ENCODE measurements at places on chromosomes 3 and 15. TPM values are rescaled to one million over a fixed set of nuclear protein-coding genes. Genes with fewer than 3 reads are reported as not detected.
A peak's percentile ranks its signal among the peaks of the same experiment; 100 is the strongest.

DNA sequence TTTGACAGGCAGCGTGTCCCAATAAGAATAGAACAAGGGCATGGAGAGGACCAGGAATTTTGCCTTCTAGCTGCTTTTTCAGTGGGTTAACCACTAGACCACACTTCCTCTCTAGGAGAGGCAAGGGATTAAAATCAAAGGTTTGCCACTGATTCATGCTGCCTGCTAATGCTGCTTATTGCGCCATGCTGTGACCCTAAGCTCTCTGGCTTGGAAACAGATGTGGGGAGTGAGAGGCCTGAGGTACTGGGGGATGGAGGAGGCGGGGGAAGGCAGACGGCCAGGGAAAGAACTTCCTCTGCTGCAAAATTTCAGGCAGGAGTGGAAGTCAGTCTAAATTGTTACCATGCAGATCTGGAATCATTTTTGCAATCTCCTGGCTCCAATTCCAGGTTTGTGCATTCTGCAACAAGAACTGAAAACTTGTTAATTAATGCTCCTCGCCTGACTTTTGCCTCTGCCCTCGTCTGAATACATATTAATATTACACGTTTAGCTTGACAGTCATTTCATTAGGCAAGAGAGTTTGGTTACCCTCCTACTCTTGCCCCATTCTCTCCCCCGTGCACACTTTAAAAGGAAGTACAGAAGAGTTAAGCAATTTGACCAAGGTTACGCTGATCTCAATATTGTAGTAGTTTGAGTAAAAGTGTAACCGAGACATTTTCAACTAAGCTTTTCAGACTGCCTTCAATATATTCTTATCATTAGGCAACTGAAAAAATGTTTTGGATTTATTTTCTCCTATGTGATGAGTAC lies 121.7 kb upstream of the SPRED1 start:
- peak; percentile 93 for DNase-seq

- DNase-seq, result no peak
Observed at GRCh38 chr3:67381667-67382272, 272.6 kb downstream of the SUCLG2 start.

DNA sequence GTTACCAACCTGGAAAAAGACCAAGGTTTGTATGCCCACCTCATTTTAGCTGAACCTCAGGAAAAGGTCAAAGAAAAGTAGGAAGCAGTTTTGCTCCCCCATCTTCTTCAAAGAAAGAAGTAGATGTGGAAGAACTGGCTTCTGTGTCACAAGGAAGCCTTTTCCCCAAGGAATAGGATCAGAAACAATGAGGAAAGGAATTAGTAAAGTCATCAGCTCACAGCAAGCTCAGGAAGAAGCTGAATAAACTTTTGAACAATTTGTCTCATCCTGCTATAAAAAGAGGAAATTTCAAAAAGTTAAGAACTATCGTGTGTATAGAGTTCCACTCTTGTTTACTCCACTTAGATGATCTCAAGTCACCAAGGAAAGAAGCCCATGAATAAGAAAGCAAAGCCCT lies 174.2 kb downstream of the PDE8A start:
- DNase-seq, result no peak

GRCh38 chr15:67138891-67139855 lies 73.8 kb downstream of the SMAD3 start:
- no peak for DNase-seq

DNA sequence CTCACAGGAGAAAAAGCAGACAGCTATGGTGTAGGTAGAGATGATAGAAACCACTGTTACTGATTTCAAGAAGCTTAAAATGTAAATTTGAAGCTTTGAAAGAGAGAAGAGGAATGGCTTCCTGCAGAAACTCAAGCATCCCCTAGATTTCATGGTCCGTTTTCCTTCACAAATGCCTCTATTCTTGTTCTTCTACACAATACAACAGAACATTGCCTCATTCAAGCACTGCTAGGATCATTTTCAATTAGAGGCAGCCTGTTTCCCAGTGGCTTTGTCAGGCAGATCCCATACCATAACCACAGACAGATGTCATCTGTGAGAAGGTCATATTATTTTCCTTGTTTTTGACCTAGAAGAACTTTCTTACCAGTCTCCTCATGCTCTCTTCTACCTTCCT lies 77.9 kb upstream of the SPRED1 start:
- DNase-seq, result no peak

DNA sequence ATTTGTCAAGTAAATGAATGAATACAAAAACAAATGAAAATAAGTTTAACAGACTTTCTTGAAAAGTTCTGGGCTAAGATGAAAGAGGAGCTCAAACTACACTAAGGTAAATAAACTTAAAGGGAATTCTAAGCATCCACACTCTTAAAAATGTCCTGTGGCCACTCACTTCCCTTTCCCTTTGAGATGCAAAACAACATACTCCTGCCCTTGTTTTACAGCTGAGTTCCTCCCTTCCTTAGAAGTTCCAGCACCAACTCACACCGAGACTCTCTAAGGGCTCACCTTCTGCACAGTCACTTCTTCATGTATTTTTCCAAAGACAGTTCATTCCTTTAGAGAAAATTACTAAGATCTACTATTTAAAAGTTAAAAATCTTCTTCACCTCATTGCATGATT lies 123.3 kb upstream of the CMC1 start:
- no peak for DNase-seq

GRCh38 chr3:188950832-188951489 lies 220.8 kb upstream of the TPRG1 start:
- DNase-seq, result no peak

- DNase-seq, result no peak
Observed at GRCh38 chr3:50401978-50402595, 42.8 kb upstream of the TMEM115 start.

DNA sequence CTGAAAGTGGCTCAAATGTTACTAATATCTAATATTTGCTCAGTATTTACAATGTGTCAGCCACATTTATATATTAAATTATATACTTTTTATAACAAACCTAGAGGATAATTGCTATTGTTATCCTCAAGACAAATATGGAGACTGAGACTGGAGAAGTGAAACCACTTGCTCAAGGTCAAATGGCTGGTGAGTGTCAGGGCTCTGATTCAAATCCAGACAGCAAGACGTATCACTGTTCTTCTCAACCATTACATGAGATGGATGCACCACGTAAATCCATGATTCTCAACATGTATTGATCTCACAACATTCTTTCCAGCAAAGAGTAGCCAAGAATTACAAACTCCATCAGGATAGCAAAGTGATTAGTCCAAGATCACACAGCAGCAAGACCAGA lies 53.8 kb upstream of the CPB1 start:
- no peak for DNase-seq

GRCh38 chr15:45630917-45631691 lies 3.7 kb upstream of the SQOR start:
- peak; percentile 69 for DNase-seq

- no peak for DNase-seq
Observed at GRCh38 chr15:48654801-48655200, 9.3 kb upstream of the FBN1 start.

GRCh38 chr15:70560617-70561328 lies 202.6 kb downstream of the UACA start:
- no peak for DNase-seq

DNA sequence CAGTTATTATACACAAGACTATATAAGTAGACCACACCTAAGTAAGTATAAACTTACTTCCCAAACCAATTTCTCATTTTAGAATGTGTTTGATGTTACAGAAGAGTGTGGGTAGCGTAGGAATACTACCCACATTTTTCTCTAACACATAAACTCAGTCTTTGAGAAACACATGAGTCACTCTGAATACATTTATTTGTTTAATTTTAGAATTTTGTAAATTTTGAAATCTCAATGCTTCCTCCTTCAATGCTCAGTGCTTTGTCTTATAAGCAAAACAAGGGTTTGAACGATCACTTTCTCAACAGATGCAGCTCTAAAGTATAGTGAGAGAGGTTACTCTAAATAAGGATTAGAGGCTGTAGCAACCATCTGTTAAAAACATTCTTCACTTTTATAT lies 700.8 kb downstream of the SI start:
- no peak for DNase-seq

DNA sequence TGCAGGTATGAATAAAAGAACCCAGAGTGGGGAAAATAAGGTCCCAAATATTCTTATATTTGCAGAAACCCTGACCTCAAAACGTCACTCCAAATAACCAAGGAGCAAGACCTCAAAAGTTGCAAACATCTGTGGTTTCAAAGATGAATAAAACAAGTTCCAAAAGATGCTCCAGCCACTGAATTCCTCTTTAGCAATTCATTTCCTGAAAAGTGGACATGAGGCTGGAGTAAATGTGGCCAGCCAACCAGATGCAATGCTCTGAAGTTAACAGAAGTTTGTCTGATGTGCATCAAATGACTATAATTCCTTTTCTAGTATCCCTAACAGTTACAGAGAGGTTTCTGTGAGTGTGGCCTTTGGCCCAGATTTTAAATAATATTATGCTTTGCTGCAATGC lies 71.2 kb upstream of the WNT5A start:
- DNase-seq, result no peak

DNA sequence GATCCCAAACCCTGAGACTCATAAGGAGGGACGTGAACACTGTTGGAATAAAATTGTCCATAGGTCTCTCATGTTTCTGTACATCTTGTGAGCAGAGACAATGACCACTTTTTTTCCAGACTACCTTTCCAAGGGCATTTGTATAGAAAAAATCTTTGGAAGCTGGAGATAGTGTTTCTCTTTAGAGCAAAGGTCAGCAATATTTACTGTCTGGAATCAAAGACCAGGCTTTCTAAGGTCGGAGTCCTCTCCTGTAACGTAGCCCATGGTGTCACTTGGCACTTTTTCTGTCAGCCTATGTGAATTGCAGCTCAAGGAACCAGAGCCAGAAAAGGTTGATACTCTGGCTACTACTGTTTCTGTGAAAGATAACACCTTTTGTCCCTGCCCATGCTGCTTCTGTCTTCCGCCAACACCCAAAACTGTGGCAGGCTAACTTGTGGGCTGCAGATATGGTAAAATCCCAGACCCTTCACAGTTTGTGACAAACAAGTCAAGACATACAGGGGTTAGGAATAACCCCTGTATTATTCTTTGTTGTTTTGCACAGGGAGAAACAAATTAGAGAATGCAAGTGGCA lies 578.3 kb downstream of the GRM7 start:
- no peak for DNase-seq

GRCh38 chr3:170132335-170132734 lies 49.2 kb downstream of the PHC3 start:
- DNase-seq, result no peak

- DNase-seq, result no peak
Observed at GRCh38 chr15:68699124-68699880, 120.5 kb downstream of the CORO2B start.

DNA sequence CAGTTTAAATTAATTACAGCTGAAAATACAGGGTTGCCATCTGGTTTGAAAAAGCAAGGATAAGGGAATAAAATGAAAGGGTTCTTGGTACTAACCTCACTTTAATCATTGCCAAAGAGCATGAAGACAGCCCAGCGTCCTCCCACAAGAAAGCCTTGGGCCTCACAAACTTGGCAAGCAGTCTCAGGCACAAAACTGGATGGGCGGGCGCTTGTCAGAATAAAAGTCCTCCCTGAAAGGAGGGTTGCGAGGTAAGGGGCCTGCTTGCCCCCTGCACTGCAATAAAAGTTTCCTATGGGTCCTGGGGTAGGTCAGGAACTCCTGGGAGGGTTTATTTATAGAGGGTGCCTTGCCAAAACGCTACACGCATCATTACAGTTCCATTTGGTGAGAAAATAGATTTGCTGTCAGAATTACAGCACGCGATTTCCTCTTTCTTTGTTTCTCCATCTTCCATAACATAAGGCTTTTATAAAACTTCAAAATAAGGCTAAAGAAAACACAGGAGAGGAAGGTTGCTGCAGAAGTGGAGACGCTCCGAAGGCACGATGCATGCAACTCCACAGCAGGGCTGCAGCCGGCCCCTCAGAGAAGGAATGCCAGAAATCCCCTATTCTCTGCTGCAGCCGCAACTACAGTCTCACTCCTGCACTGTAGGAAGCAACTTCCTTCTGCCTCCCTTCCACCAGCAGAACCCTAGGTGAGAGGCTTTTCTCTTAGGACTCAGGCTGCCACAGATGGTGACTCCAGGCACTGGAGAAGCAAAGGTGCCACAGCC lies 61.3 kb downstream of the VGLL4 start:
- peak; percentile 87 for DNase-seq

DNA sequence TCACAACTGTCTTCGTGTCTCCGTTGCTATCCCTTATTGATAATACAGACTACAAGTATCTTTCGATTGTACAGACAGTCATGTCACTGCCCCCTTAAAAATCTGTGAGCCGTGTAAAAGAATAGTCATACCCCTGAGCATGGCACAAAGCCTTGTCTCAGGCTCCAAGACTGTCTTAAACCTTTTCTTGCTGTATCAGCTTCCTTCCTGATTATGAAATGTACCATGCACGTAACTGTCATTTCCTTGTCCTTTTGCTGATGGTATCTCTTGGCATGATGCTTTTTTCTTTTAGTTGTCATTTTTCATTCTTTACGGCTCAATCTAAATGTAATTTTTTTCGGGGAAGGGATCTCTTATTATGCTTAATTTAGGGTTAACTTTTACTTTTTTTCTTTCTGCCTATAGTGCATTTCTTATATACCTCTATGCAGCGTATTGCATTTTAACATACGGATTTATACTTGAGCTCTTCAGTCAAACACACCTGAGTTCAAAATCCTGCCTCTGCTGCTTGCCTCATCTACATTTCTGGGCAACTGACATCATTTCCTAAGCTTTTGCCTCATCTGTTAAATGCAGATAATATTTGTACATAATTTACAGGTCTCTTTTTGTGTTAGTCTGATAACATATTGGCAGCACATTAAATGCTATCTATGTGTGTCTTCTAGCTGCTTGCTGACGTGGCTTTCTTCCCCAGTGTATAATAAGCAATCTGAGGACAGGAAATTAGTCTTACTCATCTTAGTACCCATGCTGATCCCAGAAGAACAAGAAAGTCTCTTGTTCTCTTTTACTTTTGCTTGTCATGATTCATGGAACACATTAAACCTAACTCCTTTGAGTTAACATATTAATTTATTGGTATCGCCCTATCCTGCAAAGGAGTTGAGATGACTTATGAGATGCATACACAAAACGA lies 57.3 kb downstream of the ROBO2 start:
- DNase-seq, result no peak

GRCh38 chr15:66685638-66686150 lies 16.3 kb upstream of the SMAD6 start:
- no peak for DNase-seq

Gene B3GALNT1
- polyA plus RNA-seq, result 18.0 TPM

Gene COL8A1
- 3.6 TPM for polyA plus RNA-seq

Gene FBXL2
- 10.8 TPM for polyA plus RNA-seq

Gene CLDN16
- polyA plus RNA-seq, result 28.4 TPM

Gene USF3
- polyA plus RNA-seq, result 6.5 TPM
